AG08396 (cell line): ENCODE measurements at places on chromosomes 7 and 10.

DNA sequence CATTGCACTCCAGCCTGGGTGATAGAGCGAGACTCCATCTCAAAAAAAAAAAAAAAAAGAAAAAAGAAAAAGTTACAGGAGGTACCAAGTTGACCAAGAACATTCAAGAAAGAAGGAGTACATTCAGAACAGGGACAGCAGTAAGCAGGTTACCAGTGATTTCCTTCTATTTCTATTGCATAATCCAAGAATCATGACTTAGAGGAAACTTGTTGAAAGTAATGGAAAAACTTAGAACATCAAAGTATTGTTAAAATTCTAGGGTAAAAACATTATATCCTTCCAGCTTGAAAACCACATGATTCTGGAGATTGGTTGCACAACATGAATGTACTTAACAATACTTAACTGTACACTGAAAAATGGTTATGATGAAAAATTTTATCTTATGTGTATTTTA, 25.2 kb downstream of the RAPGEF5 start:
- no peak for DNase-seq

- no peak for DNase-seq
Observed at GRCh38 chr10:106836933-106837663, 327.4 kb downstream of the SORCS1 start.

DNA sequence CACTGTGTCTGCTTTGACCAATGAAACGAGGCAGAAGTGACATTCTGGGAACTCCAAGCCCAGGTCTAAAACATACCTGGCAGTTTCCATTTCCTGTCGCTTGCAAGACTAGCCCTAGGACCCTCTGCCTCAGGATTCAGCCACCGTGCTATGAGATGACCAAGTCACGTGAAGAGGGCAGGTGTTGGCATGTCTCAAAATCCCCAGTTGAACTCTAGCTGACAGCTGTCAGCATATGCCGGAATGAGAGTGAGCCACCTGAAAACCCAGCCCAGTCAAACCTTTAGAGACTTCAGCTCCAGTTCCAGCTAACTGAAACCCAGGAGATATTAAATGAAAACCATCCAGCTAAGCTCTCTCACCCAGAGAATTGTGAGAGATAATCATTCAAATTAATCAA, 89.9 kb upstream of the PPP1R3A start:
- DNase-seq, result no peak

GRCh38 chr10:44389556-44389955, 4.7 kb upstream of the CXCL12 start:
- DNase-seq, result no peak

- DNase-seq, result peak; percentile 60
Observed at GRCh38 chr7:48109848-48110663, 21.0 kb downstream of the UPP1 start.

- peak; percentile 61 for DNase-seq
Observed at GRCh38 chr10:29377333-29377961, 88.6 kb downstream of the LYZL1 start.

GRCh38 chr7:139180700-139181311, 50.2 kb upstream of the UBN2 start:
- DNase-seq, result no peak

- peak; percentile 82 for DNase-seq
Observed at GRCh38 chr7:100726996-100727761, 6.2 kb upstream of the ZAN start.

DNA sequence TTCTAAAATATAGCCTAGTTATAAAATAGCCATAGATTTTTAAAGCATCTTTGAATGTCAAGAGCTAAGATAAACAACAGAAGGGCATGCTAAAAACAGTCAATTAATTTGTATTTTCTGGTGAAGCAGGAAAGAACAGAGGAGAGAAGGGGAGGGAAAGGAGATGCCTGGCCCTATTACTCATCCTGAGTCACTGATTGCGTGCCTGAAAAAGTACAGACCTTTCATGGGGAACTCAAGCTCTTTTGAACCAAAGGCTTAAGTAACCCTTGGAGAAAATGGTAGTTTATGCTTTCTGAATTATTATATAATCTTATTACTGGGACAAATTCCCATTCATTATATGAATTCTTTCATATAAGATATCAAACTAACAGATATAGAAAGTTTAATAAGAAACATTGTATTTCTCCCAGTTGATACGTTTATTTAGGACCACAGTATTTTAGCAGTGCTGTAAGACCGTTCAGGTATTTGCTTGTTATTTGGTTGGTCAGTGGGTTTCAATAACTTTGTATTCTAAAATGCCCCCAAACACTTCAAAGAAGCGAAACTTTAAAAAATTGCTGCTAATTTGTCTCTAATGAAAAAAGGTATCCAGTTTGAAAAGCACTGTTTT, 151.3 kb downstream of the HGF start:
- DNase-seq, result peak; percentile 46
